ENCODE measurements at places on chromosomes 16 and 17.

DNA sequence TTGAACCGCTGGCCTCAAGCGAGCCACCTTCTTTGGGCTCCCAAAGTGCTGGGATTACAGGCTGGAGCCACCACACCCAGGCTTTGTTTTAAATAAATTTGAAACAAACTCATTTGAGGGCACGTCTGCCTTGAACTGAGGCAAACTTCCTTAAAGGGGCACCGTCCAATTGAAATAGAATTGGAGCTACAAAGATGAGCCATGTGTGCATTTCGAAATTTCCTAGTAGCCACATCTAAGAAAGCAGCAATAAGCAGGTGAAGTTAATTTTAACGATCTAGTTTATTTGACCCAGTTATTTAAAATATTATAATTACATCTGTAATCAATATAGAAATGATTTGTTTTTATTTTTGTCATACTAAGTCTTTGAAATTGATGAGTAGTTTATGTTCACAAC is 755 bp upstream of the C16orf89 start:
- no peak for DNase-seq

GRCh38 chr16:11354733-11355574 is 9.7 kb downstream of the RMI2 start:
- DNase-seq, result peak; percentile 77

DNA sequence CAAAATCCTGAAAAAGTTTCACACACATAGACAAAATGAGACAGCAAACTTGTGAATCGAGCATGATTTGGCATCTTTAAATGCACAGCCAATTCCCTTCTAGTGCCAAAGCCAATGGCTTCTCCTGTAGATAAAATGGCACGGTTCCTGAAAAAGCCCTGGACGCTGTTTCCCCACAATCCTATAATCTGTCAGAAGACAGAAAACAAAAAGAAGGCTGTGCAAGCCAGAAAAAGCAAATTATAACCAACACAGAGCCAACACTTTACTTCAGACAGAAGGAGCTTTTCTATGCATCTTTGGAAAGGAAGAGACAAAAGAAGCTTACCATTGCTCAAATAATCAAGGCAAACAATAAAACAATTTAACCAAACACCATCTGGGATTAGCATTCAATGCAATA is 23.8 kb downstream of the FAM222B start:
- DNase-seq, result no peak

GRCh38 chr17:63589646-63590045 is 11.0 kb upstream of the TACO1 start:
- no peak for DNase-seq

GRCh38 chr16:52526830-52527229 is 20.1 kb downstream of the TOX3 start:
- DNase-seq, result no peak

DNA sequence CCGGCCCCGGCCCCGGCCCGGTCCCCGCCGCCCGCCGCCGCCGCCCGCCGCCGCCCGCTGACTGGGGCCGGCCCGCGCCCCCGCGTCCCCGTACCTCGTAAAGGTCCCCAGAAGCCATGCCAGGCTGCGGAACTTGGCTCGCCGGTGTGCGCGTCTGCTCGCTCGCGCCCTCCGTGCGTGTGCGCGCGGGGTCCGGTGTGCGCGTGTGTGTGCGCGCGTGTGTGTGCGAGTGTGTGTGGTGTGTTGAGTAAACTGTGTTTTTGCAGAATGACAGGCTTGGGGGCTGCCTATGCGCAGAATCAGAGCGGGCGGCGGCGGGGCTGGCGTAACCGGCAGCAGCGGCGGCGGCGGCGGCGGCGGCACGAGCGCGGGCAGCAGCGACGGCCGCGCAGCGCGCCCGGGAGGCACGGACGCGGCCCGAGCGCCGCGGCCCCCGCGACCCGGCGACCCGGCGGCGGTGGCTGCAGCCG is 307 bp downstream of the CDYL2 start:
- peak; percentile 65 for DNase-seq

DNA sequence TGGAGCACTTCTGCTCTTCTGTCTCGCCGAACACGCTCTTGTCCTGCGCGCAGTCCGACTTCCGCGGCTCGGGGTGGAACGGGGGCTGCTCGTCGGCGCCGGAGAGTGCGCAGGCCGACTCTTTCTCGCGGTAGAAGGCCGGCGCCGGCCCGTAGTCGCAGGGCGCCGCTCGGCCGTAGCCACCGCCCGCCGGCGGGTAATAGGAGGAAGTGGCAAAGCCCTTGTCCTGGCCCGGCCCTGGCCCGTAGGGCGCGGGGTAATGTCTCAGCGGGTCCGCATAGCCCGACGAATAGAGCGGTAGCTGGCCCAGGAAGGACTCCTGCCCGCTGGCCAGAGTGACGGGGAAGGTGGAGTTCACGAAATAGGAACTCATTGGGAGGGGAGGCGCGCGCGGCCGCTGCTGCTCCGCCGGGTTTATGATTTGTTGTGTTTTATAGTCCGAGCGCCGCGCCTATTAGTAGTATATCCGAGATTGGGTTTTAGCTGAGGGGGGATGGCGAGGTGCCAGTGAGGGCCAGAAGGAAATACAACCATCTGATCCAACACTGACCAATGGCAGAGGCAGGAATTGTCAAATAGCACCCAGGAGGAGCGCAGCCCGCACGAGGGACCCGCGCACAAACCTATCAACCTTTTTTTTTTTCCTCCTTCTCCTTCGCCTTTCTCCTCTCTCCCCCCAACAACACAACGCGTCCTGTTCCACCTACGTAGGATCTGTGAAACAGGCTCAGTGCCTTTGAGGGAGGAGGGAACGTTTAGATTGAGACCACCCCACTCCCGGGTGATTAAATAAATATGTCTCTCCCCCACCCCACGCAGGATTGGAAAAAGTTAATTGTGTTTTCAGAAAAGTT is 4.4 kb upstream of the HOXB5 start:
- DNase-seq, result no peak

DNA sequence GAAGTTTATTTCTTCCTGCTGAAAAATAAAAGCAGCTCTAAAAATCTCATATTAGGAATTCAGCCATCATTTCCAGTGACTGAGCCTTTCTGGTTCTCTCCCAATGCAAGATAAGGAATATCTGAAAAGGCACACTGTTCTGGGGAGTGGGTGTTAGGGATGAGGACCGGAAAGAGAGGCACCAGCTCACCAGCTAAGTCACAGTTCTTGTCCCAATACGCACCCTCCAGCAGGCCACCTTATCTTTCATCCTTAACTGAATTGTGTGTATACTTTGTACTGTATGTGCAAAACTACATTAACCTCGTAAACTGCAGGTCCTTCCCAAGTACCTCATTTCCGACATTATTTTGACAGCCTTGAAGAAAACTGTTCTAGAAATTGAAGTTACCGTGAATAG is 11.0 kb downstream of the AMFR start:
- no peak for DNase-seq

GRCh38 chr17:8312251-8312650 is 2.2 kb downstream of the ARHGEF15 start:
- DNase-seq, result no peak

GRCh38 chr16:57316390-57317017 is 32.0 kb upstream of the PLLP start:
- DNase-seq, result no peak

GRCh38 chr17:79146562-79146961 is 71.9 kb downstream of the ENGASE start:
- no peak for DNase-seq

- no peak for DNase-seq
Measured at GRCh38 chr17:34654881-34655276, 75.5 kb downstream of the TMEM132E start.

DNA sequence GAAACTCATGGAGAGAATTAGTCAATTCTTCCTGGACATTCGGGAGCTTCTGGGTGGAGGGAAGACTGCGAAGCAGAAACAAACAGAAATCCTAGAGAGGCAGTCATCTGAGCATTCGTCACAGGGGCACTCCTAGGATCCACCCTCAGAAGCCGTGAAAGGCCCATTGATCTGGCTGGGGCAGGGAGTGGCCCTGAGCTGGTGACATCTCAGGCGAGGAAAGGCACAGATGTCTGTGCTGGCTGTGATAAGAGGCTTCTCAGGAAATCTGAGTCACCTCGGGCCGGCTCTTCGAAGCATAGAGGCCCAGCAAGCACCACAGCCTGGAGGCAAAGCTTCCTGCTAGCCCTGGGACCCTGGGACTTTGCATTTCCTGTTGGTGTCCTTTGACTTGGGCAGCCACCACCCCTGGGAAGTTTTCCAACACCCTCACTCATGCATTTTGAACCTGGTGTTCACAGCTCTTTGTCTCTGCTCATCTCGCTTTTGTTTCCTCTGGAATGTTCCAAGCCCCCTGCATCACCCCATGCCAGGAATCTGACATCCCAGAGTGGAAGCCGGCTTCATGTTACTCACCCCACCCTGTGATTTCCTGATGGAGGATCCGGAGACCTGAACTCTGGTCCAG is 23.3 kb upstream of the CDRT4 start:
- DNase-seq, result no peak

GRCh38 chr16:3020604-3021448 is 658 bp downstream of the TNFRSF12A start:
- peak; percentile 50 for DNase-seq

- no peak for DNase-seq
Measured at GRCh38 chr17:68750208-68750562, 149.0 kb upstream of the FAM20A start.

DNA sequence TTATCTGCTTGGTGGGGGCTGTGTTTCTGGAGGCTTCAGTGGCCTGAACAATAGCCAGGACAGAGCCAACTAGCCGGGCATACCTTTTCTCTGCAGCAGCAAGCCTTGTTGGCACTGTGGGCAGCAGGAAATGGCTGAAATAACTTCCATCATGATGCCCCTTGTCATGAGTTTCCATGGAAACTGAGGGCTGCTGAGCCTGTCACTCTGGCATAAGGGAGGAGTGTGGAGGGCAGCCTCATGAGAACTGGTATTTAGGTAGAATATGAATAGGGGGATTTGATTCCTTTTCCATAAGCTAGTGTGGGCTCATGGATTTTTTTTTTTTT is 39.4 kb downstream of the PLCG2 start:
- no peak for DNase-seq

DNA sequence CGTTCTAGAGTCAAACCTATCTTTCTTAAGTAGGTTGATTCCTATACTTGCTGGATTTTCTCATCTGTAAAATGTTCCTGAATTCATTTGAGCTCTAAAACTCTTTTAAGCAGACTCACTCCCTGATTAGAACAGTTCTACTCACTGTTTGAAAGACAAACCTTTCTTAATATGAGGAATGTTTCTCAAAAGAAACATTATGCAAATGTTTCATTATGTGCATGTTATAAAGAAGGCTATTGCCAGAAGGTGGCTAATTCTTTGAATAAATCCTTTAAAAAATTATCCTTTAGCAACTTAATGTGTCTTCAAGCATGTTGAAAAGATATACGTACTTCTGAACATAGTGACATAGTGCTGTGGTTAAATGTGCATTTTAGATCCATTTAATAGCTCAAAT is 124.1 kb downstream of the CDH11 start:
- no peak for DNase-seq

GRCh38 chr17:11618861-11619566 is 20.7 kb downstream of the DNAH9 start:
- no peak for DNase-seq

- DNase-seq, result no peak
Measured at GRCh38 chr17:15453246-15453645, 14.2 kb downstream of the CDRT4 start.

DNA sequence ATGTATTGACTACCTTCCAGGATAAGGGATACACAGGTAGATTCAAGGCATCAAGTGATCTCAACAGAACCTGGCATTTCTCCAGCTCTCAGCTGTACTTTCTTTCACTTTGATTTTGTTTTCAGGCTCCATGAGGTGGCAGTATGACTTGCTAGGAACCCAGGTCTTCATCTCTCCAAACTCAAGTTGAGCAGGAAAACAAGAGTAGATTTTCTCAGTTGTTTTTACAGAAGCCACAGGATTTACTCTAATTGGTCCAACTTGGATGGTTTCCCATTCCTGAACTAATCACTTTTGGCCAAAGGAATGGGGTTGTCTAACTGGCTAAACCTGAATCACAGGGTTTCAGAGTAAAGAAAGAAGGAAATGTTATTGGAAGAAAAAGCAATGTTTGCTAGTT is 146.6 kb downstream of the TRIM37 start:
- no peak for DNase-seq

DNA sequence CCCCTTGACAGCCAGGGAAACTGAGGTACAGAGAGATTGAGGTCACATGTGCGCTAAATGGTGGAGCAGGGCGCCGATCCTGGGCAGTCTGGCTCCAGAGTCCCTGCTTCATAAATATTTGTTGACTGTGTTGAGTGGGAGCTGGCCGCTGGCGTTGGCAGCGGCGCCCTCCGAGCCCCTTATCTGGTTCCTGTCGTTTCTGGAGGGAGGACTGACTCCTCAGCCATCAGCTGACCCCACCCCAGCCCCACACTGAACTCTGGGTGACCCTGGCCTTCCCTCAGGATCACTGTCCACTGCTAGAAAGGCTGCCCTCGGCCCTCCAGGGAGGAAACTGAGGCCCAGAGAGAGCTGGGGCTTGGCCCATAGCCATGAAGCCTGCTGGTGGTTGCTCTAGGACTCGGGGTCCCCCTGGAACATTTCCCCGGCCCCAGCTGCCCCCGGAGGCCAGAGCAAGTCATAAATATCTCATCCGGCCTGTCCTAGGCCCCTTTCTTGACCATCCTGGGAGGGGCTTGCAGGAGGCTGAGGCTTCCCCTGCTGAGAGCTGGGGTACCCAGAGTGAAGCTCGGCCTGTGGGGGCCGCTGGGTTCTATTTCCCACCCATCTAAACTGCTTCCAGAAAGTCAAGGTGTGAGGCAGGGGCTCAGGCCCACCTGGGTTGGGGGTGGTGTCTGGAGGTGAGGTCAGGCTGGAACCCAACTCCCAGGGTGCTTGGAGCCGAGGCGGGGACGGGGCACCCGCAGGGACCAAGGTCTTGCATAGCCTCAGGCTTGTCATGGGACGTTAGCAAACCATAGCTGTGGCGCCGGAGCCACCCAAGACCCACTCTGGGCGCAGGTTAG is 51.7 kb upstream of the GSE1 start:
- no peak for DNase-seq

DNA sequence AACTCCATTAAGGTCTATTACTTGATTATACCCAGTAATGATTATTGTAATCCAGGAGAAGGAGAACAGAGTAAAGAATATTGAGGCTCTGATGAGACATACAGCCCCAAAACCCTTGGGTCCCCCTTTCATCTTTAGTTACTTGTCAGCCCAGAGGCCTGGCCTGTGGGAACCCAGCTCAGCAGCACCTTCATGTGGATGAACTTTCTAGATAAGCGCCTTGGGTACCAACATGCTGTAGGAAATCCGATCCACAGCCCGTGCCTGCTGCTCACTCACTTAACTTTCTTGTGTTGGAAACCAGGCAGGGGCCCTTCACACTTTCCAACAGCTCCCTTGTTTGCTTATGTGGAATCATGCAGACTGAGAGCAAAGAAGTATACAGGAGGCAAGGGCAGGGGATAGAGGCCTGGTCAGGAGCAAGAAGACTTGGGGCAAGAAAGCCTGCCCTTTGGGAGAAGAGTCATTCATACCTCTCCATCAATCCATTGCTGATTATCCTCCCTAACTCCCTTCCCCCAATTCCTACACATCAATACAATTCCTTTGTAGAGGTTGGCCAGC is 64.0 kb upstream of the SOX9 start:
- no peak for DNase-seq
